Kidney (tissue), 22 donors: ENCODE measurements at places on chromosomes 3 and 15. TPM values are rescaled to one million over a fixed set of nuclear protein-coding genes. Genes with fewer than 3 reads are reported as not detected.

The ISLR2 gene
- total RNA-seq = 1.1 TPM

The RYR3 gene
- 10.5 TPM for total RNA-seq

The ITIH4 gene
- total RNA-seq = 15.4 TPM

The VWA5B2 gene
- 0.25 TPM for total RNA-seq

The SERINC4 gene
- 0.13 TPM for total RNA-seq

The SPINT1 gene
- 114 TPM for total RNA-seq

The MYO1E gene
- total RNA-seq = 198 TPM

The CLDN1 gene
- 86.0 TPM for total RNA-seq
